PC-3 (cell line): ENCODE measurements at places on chromosomes 6 and 20. TPM values are rescaled to one million over a fixed set of nuclear protein-coding genes. Genes with fewer than 3 reads are reported as not detected.

Gene HSF2
- 7.3 and 8.4 TPM in 2 replicates for total RNA-seq

GRCh38 chr6:70221715-70222438 lies 81.0 kb downstream of the COL9A1 start:
- H3K36me3 ChIP-seq: no peaks in the 10 kb centered on the region
- no peak for DNase-seq
- H3K27ac ChIP-seq: no peak overlapping the region
- no peaks in the 10 kb centered on the region for H3K4me1 ChIP-seq
- 0 out of 2 replicates have a peak, but pooled peaks cover 11% of the 10 kb centered on the region for H3K27me3 ChIP-seq

DNA sequence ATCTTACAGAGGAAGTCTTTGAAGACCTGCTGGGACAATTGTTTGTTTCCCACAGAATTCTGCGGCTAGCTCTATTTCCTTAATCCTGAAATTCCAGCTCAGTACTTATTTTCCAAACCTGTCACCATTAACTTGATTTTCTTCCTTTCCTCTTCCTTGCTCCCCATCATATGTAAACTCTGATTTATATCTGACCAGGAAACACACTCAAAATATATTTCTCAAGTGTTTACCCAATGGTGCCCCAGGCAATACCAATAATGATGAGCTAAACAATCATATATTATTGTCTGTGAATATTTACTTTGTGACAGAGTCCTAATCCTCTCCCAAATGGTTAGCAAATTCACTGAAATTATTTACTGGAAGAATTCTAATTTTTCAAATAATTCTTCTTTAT lies 597.3 kb downstream of the PKHD1 start:
- H3K4me1 ChIP-seq: peaks cover 17% of the 10 kb centered on the region
- peak overlapping the region; percentile 9 for H3K27ac ChIP-seq
- H3K4me3 ChIP-seq: no peak overlapping the region
- H3K36me3 ChIP-seq: no peaks in the 10 kb centered on the region

- no peak overlapping the region for H3K4me3 ChIP-seq
- H3K27ac ChIP-seq: no peak overlapping the region
- H3K4me1 ChIP-seq: no peaks in the 10 kb centered on the region
- peaks cover 38% of the 10 kb centered on the region for H3K36me3 ChIP-seq
- no peaks in the 10 kb centered on the region for H3K27me3 ChIP-seq
- no peak for DNase-seq
These were observed 29.1 kb downstream of the QRSL1 start for GRCh38 chr6:106658469-106658868.
